Activated CD8-positive, alpha-beta T cell treated with anti-CD3 and anti-CD28 coated beads for 36 hours (primary cell): ENCODE measurements at places on chromosomes 1 and 21.
A peak's percentile ranks its signal among the peaks of the same experiment; 100 is the strongest.

GRCh38 chr1:81010126-81010525 is 790.6 kb upstream of the ADGRL2 start:
- DNase-seq = no peak
- no peaks in the 10 kb centered on the region for H3K36me3 ChIP-seq
- no peaks in the 10 kb centered on the region for H3K4me1 ChIP-seq
- no peak overlapping the region for H3K27ac ChIP-seq
- no peaks in the 10 kb centered on the region for H3K27me3 ChIP-seq
- no peak overlapping the region for H3K4me3 ChIP-seq

- H3K4me1 ChIP-seq = peaks cover 10% of the 10 kb centered on the region
- H3K27me3 ChIP-seq = peaks cover 12% of the 10 kb centered on the region
- H3K4me3 ChIP-seq = peak overlapping the region; percentile 38
- DNase-seq = peak; percentile 40
These were observed 25.3 kb upstream of the PEF1 start for GRCh38 chr1:31669786-31670592.

- peak overlapping the region; percentile 58 for H3K27ac ChIP-seq
- no peaks in the 10 kb centered on the region for H3K36me3 ChIP-seq
- H3K4me3 ChIP-seq = no peak overlapping the region
- H3K27me3 ChIP-seq = peaks cover 1% of the 10 kb centered on the region
These were observed 58.1 kb upstream of the ITPKB start for GRCh38 chr1:226797151-226797550.

DNA sequence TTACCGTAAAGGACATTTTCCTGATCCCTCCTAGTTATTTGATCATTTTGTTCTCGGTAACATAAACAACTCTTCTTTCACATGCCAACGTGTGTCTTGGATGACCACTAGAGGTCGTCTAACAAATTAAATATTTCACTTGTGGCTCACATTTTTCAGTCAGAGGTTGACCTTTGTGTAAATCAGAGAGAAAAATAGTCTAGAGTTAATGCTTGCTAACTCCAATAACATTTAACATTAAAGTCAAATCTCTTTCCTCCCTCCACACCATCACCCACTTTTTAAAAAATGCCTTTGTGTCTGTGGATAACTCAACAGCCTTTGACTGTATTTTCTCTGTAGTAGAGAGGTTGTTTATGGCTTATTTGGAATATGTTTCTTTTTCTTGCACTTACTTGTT is 220.5 kb upstream of the B3GALT2 start:
- peak overlapping the region; percentile 31 for H3K27ac ChIP-seq
- no peaks in the 10 kb centered on the region for H3K27me3 ChIP-seq
- no peak overlapping the region for H3K4me3 ChIP-seq
- H3K4me1 ChIP-seq = peaks cover 21% of the 10 kb centered on the region
- peak; percentile 16 for DNase-seq

- H3K27ac ChIP-seq = no peak overlapping the region
- no peak overlapping the region for H3K4me3 ChIP-seq
- H3K27me3 ChIP-seq = no peaks in the 10 kb centered on the region
- H3K4me1 ChIP-seq = peaks cover 20% of the 10 kb centered on the region
These were observed 91.5 kb downstream of the XCL2 start for GRCh38 chr1:168452329-168452728.

DNA sequence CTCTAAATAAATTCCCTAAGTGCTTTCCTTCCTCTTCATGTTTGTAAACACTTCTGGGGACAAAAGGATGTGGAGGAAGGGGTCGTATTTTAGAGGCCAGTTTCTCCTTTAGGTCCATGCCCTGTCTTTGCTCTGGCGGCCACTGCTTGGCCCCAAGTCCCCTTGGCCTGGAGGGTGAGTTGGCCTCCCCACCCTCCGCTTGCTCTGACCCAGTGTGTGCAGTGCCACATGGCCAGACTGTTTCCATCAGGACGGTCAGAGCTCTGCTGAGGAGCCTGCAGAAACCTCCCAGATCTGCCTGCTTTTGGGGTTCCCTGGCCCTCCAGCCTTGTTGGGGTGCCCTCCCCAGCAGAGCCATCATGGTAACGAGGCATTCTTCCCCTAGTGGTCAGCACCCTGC is 127.8 kb downstream of the CAMTA1 start:
- no peak for DNase-seq
- no peaks in the 10 kb centered on the region for H3K36me3 ChIP-seq
- H3K4me3 ChIP-seq = no peak overlapping the region

GRCh38 chr1:9244501-9245229 is 10.1 kb downstream of the H6PD start:
- no peak overlapping the region for H3K4me3 ChIP-seq
- H3K27ac ChIP-seq = no peak overlapping the region
- peaks cover 29% of the 10 kb centered on the region for H3K4me1 ChIP-seq
- DNase-seq = no peak

DNA sequence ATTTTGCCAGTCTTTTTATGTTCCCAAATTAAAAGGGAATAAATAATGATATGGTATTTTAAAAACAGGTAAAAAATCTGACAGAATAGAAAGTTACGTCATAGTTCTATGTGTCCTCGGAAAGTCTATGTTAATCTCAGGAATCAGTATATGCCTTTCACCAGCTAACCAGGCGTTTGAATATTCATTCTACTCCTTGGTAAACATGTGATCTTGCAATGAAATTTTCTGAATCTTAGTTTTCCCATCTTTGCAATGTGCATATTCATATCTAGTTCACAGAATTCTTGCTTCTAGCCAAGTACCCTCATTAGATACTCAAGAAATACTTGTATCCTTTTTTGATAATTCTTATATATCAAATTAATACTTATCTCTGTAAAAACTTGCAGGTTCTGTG is 179.4 kb downstream of the ZP4 start:
- DNase-seq = no peak
- H3K4me1 ChIP-seq = no peaks in the 10 kb centered on the region
- no peak overlapping the region for H3K27ac ChIP-seq
- H3K36me3 ChIP-seq = no peaks in the 10 kb centered on the region

GRCh38 chr21:20701235-20701634 is 297.0 kb upstream of the NCAM2 start:
- no peaks in the 10 kb centered on the region for H3K27me3 ChIP-seq
- no peaks in the 10 kb centered on the region for H3K4me1 ChIP-seq

GRCh38 chr1:183607322-183607980 is 17.2 kb upstream of the NCF2 start:
- no peak overlapping the region for H3K4me3 ChIP-seq
- H3K27me3 ChIP-seq = no peaks in the 10 kb centered on the region
- DNase-seq = no peak
- no peak overlapping the region for H3K27ac ChIP-seq

DNA sequence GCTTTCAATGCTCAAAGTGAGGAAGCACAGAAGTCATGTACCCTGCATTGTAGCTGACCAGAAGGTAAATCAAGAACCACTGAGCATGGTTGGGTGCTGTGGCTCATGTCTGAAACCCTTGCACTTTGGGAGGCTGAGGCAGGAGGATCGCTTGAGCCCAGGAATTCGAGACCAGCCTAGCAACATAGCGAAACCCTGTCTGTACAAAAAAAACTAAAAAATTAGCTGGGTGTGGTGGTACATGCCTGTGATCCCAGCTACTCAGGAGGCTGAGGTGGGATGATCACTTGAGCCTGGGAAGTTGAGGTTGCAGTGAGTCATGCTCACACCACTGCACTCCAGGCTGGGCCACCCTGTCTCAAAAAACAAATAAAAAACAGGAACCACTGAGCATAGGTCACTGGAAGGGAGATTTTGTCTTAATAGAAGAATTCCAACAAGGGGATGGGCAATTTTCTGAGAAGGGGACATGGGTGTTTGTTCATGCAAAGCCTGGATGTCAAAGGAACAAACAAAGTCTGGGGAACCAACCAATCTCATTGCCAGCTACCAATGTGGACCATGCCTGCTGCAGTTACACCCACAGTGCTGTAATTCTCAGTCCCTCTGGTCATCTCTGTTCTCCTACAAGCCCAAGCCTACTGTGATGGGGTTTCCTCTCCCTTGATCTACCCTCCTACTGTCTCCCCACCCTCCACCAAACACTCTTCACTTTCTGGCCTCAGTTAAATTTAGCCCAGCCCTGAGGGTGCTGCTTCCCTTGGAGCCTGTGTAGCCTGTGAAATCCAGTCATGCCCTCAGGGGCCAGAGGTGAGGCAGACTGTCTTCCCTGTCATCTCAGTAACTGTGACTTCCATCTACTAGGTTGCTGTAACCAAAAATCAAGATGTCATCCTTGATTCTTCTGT is 47.9 kb downstream of the ELF3 start:
- no peaks in the 10 kb centered on the region for H3K36me3 ChIP-seq
- H3K27me3 ChIP-seq = peaks cover 5% of the 10 kb centered on the region
- H3K4me3 ChIP-seq = no peak overlapping the region
- DNase-seq = no peak

GRCh38 chr1:154557939-154558719 is at the start of gene UBE2Q1:
UBE2Q1 (minus strand) TSS chr1:154558662; CDS start chr1:154558553, 109 bp downstream.
- peak; percentile 45 for DNase-seq
- H3K36me3 ChIP-seq = peaks cover 33% of the 10 kb centered on the region
- peak within 1 kb of the TSS; percentile 95 for H3K4me3 ChIP-seq
- no peaks in the 10 kb centered on the region for H3K27me3 ChIP-seq
- H3K4me1 ChIP-seq = peaks cover 23% of the 10 kb centered on the region
- peak within 1 kb of the TSS; percentile 96 for H3K27ac ChIP-seq

DNA sequence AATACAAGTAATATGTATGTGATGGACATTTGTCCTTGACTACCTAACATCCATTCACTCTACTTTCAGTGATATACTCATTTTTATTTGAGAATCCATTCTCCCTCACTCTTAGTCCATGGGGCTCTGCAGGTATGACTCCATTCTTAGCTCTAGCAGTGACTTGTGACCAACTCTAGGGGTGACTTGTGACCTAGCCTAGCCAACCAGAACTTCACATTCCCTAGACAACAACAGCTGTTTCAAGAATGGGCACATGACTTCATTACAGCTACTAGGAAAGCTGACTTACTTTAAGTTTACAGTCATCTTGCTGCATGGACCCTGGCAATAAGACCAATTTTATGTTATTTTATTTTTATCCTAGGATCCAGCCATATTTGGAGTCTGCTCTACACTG is 23.6 kb upstream of the DDX59 start:
- no peak overlapping the region for H3K27ac ChIP-seq
- no peaks in the 10 kb centered on the region for H3K4me1 ChIP-seq
- no peak overlapping the region for H3K4me3 ChIP-seq
- DNase-seq = no peak

DNA sequence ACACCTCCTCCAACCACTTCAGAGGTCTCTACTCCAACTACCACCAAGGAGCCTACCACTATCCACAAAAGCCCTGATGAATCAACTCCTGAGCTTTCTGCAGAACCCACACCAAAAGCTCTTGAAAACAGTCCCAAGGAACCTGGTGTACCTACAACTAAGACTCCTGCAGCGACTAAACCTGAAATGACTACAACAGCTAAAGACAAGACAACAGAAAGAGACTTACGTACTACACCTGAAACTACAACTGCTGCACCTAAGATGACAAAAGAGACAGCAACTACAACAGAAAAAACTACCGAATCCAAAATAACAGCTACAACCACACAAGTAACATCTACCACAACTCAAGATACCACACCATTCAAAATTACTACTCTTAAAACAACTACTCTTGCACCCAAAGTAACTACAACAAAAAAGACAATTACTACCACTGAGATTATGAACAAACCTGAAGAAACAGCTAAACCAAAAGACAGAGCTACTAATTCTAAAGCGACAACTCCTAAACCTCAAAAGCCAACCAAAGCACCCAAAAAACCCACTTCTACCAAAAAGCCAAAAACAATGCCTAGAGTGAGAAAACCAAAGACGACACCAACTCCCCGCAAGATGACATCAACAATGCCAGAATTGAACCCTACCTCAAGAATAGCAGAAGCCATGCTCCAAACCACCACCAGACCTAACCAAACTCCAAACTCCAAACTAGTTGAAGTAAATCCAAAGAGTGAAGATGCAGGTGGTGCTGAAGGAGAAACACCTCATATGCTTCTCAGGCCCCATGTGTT is 66.6 kb downstream of the TPR start:
- no peaks in the 10 kb centered on the region for H3K27me3 ChIP-seq
- H3K4me3 ChIP-seq = no peak overlapping the region
- H3K4me1 ChIP-seq = peaks cover 31% of the 10 kb centered on the region
- H3K36me3 ChIP-seq = peaks cover 20% of the 10 kb centered on the region

DNA sequence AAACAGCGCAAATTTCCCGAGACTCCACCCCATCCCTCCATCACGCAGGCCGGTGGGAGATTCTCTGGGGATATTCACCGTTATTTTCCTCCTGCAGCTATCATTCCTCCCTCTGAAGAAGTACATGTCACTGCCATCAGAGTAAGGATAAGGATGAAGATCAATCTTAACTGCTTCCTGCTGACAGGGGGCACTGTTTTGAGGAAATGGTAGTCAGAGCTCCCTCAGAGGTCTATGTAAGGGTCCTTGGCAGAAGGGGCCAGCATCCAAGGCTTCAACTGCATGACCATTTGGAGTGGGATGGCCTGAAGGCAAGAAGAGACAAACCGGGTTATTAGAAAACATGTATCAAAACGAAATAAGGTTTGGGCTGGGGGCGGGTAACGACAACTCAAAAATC is 111.5 kb downstream of the KCNK1 start:
- H3K4me1 ChIP-seq = no peaks in the 10 kb centered on the region
- H3K27me3 ChIP-seq = peaks cover 4% of the 10 kb centered on the region
- no peak overlapping the region for H3K4me3 ChIP-seq
- H3K36me3 ChIP-seq = no peaks in the 10 kb centered on the region

GRCh38 chr1:59541161-59541560 is 244.3 kb downstream of the FGGY start:
- DNase-seq = no peak
- peaks cover 11% of the 10 kb centered on the region for H3K4me1 ChIP-seq
- no peaks in the 10 kb centered on the region for H3K36me3 ChIP-seq
- H3K27me3 ChIP-seq = no peaks in the 10 kb centered on the region
- H3K4me3 ChIP-seq = no peak overlapping the region
- H3K27ac ChIP-seq = no peak overlapping the region

DNA sequence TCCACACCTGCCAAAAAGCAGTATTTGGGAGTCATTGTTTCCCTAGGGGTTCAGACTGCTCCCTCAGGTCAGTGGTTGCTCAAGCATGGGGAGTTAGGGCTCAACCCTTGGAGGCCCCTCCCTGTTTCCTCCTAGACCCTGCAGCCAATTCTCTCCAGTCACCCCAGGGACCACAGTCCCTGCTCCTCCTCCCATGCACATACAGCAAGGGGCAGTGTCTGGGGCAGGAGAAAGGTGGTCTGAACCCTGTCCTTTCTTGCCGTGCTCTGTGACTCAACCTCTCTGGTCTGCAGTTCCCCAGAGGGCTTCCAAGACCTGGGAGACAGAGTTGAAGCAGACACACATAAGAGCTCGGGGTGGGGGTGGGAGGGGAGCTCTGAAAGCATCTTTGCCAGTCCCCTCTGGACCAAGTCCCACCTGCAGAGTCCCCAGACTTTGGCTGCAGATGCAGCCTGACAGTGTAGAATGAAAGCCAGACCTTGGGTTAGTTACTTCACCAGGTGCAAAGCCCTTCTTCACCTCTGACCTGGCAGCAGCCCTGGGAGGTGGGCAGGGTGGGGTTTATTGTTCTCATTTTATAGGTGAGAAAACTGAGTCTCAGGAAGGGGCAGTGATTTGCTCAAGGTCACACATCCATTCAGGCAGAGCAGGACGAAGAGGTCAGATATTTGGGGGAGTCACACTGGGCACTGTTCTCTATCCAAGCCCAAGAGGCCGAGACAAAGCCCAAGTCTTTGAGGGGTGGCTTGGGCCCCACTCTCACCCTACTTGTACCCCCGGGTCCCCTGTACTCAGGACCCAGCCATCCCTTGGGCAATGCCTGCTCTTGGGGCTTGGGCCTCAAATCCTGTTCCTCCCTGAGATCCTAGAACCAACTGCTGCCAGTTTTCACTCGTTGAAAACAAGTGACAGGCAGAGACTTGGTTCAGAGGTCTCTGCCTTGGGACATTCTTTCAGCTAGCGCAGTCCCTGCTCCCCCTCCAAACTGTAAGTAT is 748 bp downstream of the PDZK1IP1 start:
- H3K27ac ChIP-seq = no peak overlapping the region
- H3K4me3 ChIP-seq = no peak overlapping the region
- no peak for DNase-seq
- peaks cover 4% of the 10 kb centered on the region for H3K27me3 ChIP-seq
- H3K4me1 ChIP-seq = no peaks in the 10 kb centered on the region
